ENCODE measurements at places on chromosomes 4 and X. TPM values are rescaled to one million over a fixed set of nuclear protein-coding genes. Genes with fewer than 3 reads are reported as not detected.

- no peak overlapping the region for H3K4me3 ChIP-seq
- H3K4me1 ChIP-seq = no peaks in the 10 kb centered on the region
- no peaks in the 10 kb centered on the region for H3K36me3 ChIP-seq
Observed at GRCh38 chr4:14249226-14249625, 621.7 kb upstream of the BOD1L1 start.

The SH3BGRL gene
- total RNA-seq = 20.4 TPM

DNA sequence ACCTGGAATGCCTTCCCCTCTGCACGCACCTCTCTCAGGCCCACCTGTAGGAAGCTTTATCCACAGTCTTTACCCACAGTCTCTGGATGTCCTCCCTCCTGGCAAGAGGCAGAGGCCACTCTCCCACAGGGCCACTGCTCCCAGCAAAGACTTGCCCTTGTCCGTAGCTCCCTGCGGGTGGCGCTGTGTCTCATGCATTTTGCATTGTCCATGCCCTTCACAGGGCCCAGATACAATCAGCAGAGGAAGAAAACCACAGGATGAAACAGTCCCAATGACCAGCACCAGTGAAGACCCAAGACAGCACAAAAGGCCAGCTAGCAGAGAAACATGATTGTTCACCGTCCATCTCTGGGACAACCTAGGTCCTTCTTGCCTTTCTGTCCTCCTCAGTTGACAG lies 2.1 kb upstream of the NSG1 start:
- no peak overlapping the region for H3K27ac ChIP-seq
- no peaks in the 10 kb centered on the region for H3K4me1 ChIP-seq
- no peaks in the 10 kb centered on the region for H3K36me3 ChIP-seq
- H3K4me3 ChIP-seq = no peak overlapping the region

The MAGEA1 gene
- not detected for total RNA-seq

The REELD1 gene
- 0.50 TPM for total RNA-seq

DNA sequence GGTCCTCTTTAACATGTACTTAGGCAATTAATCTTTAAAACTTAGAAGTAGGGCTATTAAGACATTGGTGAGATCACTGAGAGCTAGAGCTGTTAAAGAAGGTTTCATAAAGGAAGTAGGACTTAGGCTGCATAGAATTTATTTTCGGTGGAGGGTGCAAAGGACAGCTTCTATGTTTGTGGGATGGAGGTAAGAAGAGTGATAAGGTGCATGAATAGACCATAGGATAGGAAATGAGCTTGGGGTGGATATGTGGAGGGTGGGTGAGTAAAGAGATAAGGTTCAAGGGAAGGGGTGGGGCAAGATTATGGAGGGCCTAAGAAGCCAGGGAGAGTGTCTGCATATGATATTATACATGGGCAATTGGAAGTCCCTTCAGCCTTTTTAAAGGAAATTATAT lies 15.9 kb downstream of the RTL9 start:
- no peaks in the 10 kb centered on the region for H3K36me3 ChIP-seq
- no peaks in the 10 kb centered on the region for H3K27me3 ChIP-seq
- no peak overlapping the region for H3K27ac ChIP-seq
- no peaks in the 10 kb centered on the region for H3K4me1 ChIP-seq
- H3K4me3 ChIP-seq = no peak overlapping the region

DNA sequence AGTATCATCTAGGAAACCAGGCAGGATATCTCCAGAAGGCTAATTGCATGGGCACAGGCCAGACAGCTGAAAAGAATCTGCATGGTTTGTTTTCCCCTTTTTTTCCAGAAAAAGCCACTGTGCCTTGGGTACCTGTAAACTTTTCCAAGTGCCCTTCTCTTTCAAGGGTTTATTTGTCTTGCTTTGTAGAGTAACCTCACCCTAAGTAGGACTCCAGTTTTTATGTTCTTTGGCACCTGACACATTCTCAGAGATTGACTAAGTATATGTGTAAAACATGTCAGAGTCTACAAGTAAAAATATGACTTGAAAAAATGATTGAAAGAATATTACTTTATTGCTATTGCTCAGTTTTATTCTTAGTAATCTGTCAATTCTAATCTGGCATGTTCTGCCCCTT lies 70.7 kb upstream of the TEX13C start:
- H3K36me3 ChIP-seq = no peaks in the 10 kb centered on the region
- no peak overlapping the region for H3K27ac ChIP-seq
- no peaks in the 10 kb centered on the region for H3K4me1 ChIP-seq
- H3K4me3 ChIP-seq = no peak overlapping the region

- H3K4me1 ChIP-seq = no peaks in the 10 kb centered on the region
- DNase-seq = peak; percentile 8
- H3K36me3 ChIP-seq = no peaks in the 10 kb centered on the region
- H3K27me3 ChIP-seq = no peaks in the 10 kb centered on the region
Observed at GRCh38 chr4:1495416-1496115, 89.3 kb upstream of the NKX1-1 start.

The BRS3 gene
- not detected for total RNA-seq

The COL4A6 gene
- total RNA-seq = not detected

The HS3ST1 gene
- 0.18 TPM for total RNA-seq

The F9 gene
- total RNA-seq = 568 TPM

DNA sequence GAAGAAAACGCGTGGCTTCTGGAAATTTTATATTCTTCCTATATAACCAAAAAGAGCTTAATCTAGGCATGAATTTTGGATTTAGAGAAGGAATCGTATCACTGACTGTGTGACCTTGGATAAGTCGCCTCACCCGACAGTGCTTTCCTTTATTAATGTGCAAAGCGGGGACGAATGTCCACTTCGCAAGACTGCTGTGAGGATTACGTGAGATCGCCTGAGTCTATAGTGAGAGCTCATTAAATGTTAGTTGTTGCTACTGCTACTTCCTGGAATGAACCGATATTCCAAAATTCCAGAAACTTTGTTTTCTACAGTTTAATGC lies 448 bp upstream of the TBC1D8B start:
- no peaks in the 10 kb centered on the region for H3K4me1 ChIP-seq
- peak overlapping the region; percentile 59 for H3K4me3 ChIP-seq
- no peaks in the 10 kb centered on the region for H3K27me3 ChIP-seq

- no peak for DNase-seq
- H3K36me3 ChIP-seq = no peaks in the 10 kb centered on the region
- no peak overlapping the region for H3K4me3 ChIP-seq
- H3K27me3 ChIP-seq = no peaks in the 10 kb centered on the region
- no peak overlapping the region for H3K27ac ChIP-seq
- H3K4me1 ChIP-seq = peaks cover 14% of the 10 kb centered on the region
Observed at GRCh38 chr4:169660929-169661328, 40.6 kb downstream of the CLCN3 start.

DNA sequence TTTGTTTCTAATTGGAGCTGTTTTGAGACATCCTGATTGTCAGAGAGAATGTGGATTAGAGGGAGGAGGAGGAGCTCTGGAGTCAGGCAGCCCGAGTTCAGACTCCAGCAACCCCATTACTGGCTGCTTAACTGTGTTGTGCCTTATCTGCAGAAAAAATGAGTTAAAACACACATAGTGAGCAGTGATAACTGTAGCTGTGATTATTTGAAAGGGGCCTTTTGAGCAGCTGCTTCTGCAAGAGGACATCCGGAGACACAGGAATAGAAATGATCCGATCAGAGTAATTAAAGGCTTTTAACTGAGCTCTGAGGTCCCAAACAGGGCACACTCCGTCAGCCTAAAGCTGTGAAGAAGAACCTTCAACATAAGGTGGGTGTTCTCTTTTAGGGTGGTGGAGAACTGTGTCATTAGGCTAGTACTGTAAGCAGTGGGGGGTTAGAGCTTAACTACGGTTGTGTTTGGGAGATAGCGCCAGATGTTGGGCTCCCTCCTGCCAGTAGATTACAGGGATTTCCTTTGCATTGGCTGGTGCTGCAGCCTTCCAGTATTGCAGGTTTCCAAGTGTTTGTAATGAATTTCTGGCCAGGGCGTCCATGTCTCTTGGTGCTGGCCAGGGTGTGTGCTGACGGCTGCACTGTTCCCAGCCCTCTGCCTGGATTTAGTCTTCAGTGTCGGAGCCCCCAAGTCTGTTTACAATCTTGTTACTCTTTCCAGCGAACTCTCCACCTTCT lies 24.3 kb downstream of the ADD1 start:
- H3K4me3 ChIP-seq = peak overlapping the region; percentile 12
- DNase-seq = no peak
- no peaks in the 10 kb centered on the region for H3K36me3 ChIP-seq
- H3K27ac ChIP-seq = peak overlapping the region; percentile 77
- H3K4me1 ChIP-seq = no peaks in the 10 kb centered on the region
- no peaks in the 10 kb centered on the region for H3K27me3 ChIP-seq

DNA sequence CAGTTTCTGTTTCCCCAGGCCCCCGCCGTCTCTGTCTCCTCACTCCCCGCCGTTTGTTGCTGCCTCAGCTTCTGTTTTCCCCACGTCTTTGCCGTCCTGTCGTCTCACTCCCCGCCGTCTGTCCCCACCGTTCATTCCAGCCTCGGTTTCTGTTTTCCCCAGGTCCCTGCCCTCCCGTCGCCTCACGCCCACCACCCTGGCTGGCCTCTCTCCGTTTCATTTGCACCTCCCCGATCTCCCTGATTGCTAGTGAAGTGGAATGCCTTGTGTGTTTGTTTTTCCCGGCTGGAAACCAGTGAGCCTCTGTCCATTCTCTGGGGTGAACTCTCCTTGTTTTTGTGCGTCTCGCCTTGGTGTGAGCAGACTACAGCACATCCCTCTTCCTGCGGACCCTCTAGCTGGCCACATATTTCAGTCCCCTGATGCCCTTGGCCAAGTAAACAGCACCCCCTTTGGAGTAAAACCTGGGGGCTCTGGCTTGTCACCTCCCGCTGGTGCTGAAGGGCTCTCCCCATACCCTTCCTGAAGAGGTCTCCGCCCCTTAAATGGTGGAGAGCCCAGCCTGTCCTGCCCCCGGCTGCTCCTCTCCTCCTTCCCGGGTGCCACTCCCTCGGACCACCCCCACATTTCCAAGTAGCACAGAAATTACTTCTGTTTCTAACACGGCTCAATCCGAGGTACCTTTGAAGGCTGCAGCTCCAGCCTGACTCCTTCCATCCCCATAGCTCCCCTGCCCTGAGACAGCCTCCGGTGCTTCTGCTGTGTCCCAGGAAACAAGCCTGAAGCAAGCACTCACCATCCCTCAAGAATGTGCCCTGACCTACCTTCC lies 13.2 kb downstream of the TMEM175 start:
- no peak for DNase-seq
- no peak overlapping the region for H3K4me3 ChIP-seq
- no peaks in the 10 kb centered on the region for H3K36me3 ChIP-seq
- H3K27me3 ChIP-seq = no peaks in the 10 kb centered on the region
- no peak overlapping the region for H3K27ac ChIP-seq

The CPLX1 gene
- 1.1 TPM for total RNA-seq

DNA sequence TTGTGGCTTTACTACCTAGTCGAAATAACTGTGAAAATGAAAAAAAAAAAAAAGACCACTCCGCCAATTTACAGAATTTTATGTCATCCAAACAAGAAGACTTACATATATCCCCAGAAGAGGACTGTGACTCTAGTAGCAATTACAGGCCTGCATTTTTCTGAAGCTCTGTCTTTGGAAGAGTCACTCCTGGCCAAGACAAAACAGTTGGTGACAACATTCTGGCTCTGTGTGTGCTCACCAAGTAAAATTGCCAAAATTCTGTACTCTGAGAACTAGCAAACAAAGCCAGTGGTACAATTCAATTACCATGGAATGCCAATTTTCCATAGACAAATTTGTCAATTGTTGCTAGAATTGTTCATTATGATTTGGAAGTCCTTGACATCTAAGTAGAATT lies 311.1 kb downstream of the PDGFC start:
- no peaks in the 10 kb centered on the region for H3K36me3 ChIP-seq
- no peak overlapping the region for H3K4me3 ChIP-seq
- no peaks in the 10 kb centered on the region for H3K27me3 ChIP-seq
- no peak for DNase-seq
- no peak overlapping the region for H3K27ac ChIP-seq

DNA sequence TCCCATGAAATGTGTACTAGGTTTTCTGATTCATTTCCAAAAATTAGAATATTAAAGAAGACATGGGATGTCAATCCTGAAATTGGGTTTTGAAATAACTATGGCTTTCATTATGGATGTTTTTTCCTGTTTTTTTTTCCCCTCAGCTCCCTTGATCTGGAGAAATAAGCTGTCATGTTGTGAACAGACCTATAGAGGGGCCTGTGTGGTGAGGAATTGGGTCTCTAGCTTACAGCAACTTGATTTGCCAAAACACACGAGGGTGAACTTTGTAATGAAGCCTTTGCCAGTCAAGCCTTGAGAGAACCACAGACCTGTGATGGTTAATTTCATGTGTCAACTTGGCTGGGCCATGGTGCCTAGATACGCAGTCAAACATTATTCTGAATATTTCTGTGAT lies 2413.6 kb downstream of the PCDH7 start:
- no peaks in the 10 kb centered on the region for H3K36me3 ChIP-seq
- DNase-seq = no peak
- no peak overlapping the region for H3K27ac ChIP-seq
- H3K4me3 ChIP-seq = no peak overlapping the region
- H3K27me3 ChIP-seq = no peaks in the 10 kb centered on the region
- no peaks in the 10 kb centered on the region for H3K4me1 ChIP-seq

DNA sequence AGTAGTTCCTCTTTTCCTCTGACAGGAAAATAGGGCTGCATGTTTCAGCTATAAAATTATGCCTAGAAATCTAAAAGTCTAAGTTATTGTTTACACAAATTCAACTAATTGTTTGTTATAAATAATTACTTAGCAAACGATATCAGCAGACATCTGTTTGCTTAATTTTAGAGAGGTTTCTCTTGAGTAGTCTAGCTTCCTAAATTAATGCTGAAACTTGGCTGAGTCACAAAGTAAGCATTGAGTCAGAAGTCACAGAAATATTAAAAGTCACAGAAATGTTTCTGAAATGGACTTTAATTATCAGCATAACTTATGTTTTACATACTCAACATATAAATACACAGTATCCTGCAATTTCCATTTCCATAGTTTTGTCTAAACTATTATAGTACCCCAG lies 1044.0 kb downstream of the CCSER1 start:
- H3K36me3 ChIP-seq = no peaks in the 10 kb centered on the region
- no peaks in the 10 kb centered on the region for H3K27me3 ChIP-seq
- H3K27ac ChIP-seq = no peak overlapping the region
- no peak overlapping the region for H3K4me3 ChIP-seq
- DNase-seq = no peak
- H3K4me1 ChIP-seq = no peaks in the 10 kb centered on the region

- no peaks in the 10 kb centered on the region for H3K36me3 ChIP-seq
- H3K27me3 ChIP-seq = no peaks in the 10 kb centered on the region
- H3K4me1 ChIP-seq = no peaks in the 10 kb centered on the region
Observed at GRCh38 chr4:41452484-41453225, 85.3 kb upstream of the LIMCH1 start.

- no peaks in the 10 kb centered on the region for H3K27me3 ChIP-seq
- no peak for DNase-seq
- H3K36me3 ChIP-seq = peaks cover 90% of the 10 kb centered on the region
- no peaks in the 10 kb centered on the region for H3K4me1 ChIP-seq
- H3K4me3 ChIP-seq = no peak overlapping the region
Observed at GRCh38 chr4:2902126-2902525, 58.5 kb downstream of the ADD1 start.

GRCh38 chr4:3491681-3492405 lies 28.7 kb downstream of the DOK7 start:
- DNase-seq = no peak
- H3K27ac ChIP-seq = no peak overlapping the region
- no peaks in the 10 kb centered on the region for H3K27me3 ChIP-seq
- no peak overlapping the region for H3K4me3 ChIP-seq
- H3K4me1 ChIP-seq = no peaks in the 10 kb centered on the region
